ENCODE measurements at places on chromosomes 1 and 21.

GRCh38 chr1:165807613-165808012 is 19.8 kb upstream of the UCK2 start:
- no peak for DNase-seq

- DNase-seq, result no peak
Observed at GRCh38 chr1:119448127-119448511, 33.2 kb downstream of the HSD3B2 start.

DNA sequence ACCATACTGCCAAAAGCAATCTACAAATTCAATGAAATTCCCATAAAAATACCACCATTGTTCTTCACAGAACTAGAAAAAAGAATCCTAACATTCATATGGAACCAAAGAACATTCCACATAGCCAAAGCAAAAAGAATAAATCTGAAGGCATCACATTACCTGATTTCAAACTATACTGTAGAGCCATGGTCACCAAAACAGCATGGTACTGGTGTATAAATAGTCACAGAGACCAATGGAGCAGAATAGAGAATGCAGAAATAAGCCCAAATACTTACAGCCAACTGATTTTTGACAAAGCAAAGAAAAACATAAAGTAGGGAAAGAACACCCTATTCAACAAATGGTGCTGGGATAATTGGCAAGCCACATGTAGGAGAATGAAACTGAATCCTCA is 6.2 kb upstream of the DEPDC1 start:
- DNase-seq, result no peak

DNA sequence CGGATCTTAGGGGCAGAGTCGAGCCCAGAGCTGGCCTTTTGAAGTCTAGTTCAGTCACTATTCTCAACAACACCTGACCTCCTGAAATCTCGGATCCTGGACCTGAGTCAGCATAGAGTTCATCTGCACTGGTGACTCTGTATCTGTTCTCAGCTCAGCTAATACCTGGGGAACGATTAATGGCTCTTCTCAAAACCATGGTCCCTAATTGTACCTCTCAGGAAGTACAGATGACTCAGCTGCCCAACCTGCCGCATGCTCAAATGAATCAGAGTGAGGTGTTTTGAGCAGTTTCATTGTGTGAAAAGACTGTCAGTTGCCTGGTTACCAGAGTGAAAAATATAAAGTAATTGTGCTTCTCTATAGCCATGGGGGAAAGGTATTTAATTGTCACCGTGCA is 89.2 kb downstream of the SLC35F3 start:
- no peak for DNase-seq

GRCh38 chr1:17675744-17676143 is 79.4 kb upstream of the ACTL8 start:
- DNase-seq, result no peak

- DNase-seq, result no peak
Observed at GRCh38 chr1:178723546-178723945, 1.5 kb upstream of the RALGPS2 start.

DNA sequence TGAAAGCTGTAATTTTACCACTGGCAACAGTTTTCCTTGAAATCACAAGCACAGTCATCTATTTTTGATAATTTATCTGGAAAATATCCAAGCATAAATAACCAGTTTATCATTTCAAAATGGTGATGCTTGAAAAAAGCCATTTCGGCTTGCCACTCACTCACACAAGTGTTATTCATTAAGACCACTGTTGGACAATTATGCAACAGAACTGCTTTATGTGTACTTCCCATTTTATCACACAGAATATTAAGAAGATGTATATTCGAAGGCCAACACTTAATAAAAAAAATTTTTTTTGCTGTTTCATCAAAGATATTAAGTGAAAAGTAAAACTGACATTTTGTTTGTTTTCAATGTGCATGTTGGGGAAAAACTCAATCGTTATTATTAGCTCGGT is 62.3 kb downstream of the EIF4G3 start:
- no peak for DNase-seq

GRCh38 chr1:47023268-47024140 is at the start of gene CYP4X1:
Gene CYP4X1 (plus strand): TSS chr1:47023669. CDS start chr1:47023818, 149 bp downstream.
- no peak for DNase-seq

DNA sequence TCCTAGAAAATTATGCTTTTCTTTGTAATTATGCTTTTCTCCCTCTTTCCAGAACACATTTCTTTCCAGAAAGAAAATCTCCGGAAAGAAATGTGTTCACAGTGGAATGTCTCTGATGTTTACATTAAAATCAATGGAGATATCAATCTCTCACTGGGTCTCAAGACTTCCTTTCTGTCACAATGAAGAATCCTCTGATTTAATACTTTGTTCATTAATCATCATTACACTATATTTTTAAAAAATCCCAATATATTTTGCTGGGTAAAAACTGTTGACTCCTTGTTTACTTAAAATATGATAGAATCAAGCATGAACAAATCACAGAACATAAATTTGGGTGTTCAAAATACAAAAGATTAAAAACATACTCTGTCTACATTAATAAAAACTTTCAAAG is 26.3 kb upstream of the TGFBR3 start:
- DNase-seq, result no peak

DNA sequence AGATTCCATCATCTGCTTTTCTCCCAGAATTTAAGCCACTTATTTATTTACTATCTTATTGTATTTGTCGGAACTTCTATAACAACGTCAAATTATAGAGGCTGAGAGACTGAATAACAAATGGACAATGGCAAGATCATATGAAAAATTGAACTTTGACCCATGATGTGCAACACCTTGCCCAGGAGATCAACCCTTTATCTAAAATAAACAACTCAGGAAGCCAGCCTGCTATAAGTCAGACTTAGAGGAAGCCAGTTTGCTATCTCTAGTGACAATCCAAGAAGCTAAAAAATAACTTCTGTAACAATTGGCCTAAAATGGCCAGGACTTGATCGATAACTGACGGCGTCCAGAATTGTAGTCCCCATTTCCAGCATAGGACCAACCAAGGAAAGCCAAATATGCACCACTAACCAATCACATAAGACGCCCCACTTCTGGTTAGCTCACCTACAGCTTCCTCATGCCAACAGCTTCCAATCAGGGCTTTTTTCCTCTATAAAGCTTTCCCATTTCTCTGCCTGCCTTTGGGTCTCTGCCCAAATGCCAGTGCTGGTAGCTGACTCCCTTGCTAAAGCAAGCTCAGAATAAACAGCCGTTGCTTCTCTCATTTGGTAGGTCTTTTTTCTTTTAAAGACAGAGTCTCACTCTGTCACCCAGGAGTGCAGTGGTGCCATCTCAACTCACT is 28.5 kb downstream of the ANP32E start:
- no peak for DNase-seq

GRCh38 chr1:172700556-172700955 is 41.7 kb downstream of the FASLG start:
- no peak for DNase-seq

- DNase-seq, result no peak
Observed at GRCh38 chr1:119861547-119861946, 34.8 kb downstream of the ADAM30 start.

GRCh38 chr1:204194771-204195170 is 1.5 kb downstream of the KISS1 start:
- DNase-seq, result no peak

- DNase-seq, result peak; percentile 97
Observed at GRCh38 chr1:98086796-98087441, 166.1 kb upstream of the DPYD start.

DNA sequence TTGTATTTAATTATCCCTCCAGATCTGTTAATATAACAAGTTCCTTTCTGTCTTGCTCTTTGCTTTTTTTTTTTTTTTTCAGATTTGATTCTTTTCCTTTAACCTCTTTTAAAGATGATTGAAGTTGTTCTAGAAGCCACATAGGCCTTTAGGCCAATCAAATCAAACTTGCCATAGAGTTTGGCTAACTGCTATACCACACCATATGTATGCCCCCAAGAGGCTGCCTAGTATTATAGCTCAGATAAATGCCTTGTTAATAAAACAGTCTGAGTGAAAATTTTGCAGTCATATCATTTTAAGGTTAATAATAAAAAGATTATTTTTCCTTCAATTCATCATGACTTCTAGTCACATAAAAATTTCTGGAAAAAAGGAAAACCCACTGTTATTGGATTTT is 696.0 kb upstream of the CHRM3 start:
- peak; percentile 11 for DNase-seq

- DNase-seq, result no peak
Observed at GRCh38 chr1:86455073-86455472, 13.7 kb upstream of the CLCA1 start.

GRCh38 chr1:111761717-111762116 is 6.0 kb downstream of the DDX20 start:
- DNase-seq, result no peak

- no peak for DNase-seq
Observed at GRCh38 chr1:234970401-234970730, 158.3 kb downstream of the TOMM20 start.

DNA sequence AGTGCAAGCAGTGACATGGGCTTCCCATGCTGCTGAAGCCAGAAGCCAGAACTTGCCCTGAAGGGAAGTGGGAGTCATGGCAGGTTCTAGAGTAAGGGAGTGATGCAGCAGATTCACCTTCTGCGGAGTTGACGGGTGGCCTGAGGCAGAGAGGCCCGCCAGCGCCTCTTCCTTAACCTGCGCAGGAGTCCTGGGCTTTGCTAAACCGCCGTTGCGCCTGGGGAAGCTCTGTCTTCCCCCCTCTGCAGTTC is 67.3 kb downstream of the OBSCN start:
- no peak for DNase-seq

DNA sequence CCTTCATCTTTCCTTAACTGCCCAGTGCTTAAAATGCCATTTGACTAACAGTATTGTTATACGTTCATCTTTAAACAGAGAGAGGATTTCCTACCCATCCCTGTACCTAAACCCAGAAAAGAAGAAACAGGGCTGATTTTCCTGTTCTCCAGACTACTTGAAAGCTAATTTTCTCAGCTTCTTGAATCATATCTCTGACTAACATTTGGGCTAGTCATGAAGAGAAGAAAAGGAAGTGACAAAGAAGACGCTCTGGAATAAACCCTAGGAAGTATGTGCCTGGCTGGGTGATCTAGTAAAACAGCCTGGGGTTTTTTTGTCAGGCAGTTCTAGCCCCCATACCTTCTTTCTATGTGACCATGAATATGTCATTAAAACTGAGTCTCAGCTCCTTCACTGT is 44.8 kb upstream of the SGIP1 start:
- no peak for DNase-seq

- DNase-seq, result no peak
Observed at GRCh38 chr1:48597663-48598062, 125.7 kb upstream of the SPATA6 start.

GRCh38 chr1:77281491-77282186 is at the start of gene AK5:
Gene AK5 (plus strand): TSS chr1:77282019. CDS start chr1:77282314, 295 bp downstream.
- no peak for DNase-seq

GRCh38 chr1:58932859-58933598 is 149.2 kb upstream of the JUN start:
- DNase-seq, result peak; percentile 49

GRCh38 chr1:94862718-94863117 is 42.6 kb downstream of the SLC44A3 start:
- no peak for DNase-seq

- DNase-seq, result no peak
Observed at GRCh38 chr1:162498496-162498810, 835 bp downstream of the UHMK1 start.

- DNase-seq, result peak; percentile 38
Observed at GRCh38 chr1:187685333-187685732, 856.6 kb downstream of the PLA2G4A start.

DNA sequence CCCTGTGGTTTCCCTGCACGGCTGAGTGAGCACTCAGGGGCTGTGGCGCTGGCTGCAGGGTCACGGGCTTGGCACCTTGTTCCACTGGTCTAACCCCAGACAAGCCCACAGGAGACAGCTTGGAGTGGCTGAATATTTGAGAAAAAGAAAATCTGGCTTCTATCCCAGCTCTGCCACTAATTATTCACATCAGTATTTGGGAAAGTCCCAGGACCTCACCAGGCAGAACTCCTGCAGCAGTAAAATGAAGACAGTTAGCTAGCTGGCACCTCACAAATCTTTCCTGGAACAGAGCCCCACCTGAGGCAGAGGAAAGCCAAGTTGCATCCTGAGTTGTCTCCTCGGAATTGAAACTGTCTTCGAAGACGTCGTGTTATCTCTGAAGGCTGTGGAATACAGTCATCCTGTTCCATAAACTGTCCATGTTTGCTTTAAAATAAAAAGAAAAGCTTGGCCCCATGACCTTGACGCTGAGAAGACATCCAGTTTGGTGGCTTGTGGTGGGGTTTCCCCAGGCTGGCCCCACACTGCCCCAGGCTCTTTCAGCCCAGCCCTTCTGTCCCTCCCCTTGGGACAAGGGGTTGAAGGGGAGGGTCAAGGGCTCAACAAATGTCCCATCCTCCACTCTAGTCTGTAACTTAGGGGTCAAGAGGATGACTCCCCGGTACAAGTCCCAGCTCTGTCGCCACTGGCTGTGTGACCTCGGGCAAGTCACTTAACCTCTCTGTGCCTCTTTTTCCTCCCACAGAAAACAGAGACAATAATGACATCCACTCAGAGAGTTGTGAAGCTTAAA is 93.8 kb upstream of the TMPRSS2 start:
- DNase-seq, result no peak

DNA sequence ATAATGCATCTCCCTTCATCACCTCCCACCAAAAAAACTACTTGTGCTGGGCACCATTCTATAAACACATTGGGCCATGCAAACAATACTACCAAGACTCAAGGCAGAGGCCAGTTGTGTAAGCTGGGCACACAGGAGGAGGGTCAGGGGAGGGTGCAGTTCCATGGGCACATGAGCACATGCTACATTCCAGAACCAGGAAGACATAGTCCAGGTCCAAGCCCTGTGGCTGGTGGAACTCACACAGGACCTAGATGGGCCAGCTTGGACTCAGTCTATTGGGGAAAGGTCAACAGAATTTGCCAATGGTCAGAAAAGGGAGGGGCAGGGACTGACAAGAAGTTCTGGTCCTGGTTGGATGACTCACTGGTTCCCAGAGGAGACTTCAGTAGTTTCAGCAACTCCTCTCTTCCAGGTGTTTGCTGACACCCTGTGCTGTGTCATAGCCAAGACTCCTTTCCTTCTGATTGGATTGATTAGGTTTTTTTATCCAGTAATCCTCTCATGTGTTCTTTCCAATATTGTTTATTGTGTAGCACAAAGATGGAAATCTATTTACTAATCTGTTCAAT is 249.7 kb downstream of the C1orf94 start:
- no peak for DNase-seq

DNA sequence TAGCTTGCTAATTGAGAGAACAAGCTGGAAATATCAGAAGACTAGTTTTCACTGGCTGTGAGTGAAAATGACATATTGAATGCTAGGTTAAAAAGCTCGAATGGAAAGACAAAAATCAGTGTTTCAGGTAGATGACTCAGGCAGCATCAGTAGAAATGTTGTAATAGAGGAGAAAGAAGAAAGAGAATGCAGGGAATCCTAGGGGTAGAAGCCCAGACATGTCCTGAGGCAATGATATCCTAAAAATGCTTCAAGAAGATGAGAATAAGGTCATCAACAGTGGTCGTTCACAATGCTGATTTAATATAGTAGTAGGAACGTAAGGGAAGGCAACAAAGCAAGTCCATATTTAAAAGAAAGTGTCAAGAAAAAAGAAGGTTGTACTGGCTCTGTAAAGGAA is 96.7 kb upstream of the HP1BP3 start:
- no peak for DNase-seq

- no peak for DNase-seq
Observed at GRCh38 chr21:27369978-27370571, 403.2 kb upstream of the ADAMTS5 start.
